ENCODE measurements at places on chromosomes 13 and 19. TPM values are rescaled to one million over a fixed set of nuclear protein-coding genes. Genes with fewer than 3 reads are reported as not detected.

- H3K27ac ChIP-seq: no peak overlapping the region
- H3K4me1 ChIP-seq: no peaks in the 10 kb centered on the region
- H3K36me3 ChIP-seq: no peaks in the 10 kb centered on the region
Observed at GRCh38 chr13:37666036-37666435, 67.5 kb upstream of the POSTN start.

DNA sequence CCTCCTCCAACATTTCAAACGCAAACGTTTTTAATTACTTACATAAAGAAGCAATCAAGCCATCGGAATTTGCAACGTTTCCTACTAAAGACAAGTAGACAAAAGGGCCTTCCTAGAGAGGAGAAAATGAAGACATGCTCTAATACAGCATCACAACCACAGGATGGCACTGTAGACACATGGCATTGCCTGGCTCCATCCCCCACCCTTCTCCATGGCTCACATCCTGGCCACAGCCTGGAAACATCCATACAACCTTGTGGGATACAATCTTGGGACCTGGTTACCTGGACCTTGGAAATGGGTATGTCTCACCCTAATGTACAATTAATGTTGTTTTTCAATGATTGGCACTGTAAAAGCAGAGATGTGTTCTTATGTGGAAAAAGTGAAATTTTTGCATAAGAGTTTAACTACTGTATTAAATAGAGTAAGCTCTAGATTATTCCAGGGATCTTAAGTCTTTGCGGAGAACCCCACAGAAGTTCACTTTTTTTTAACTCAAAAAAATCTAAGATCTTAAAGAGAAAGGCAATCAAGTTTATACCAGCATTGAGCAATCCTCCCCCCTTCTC lies 21.5 kb downstream of the EBPL start:
- no peaks in the 10 kb centered on the region for H3K27me3 ChIP-seq
- H3K36me3 ChIP-seq: peaks cover 22% of the 10 kb centered on the region
- no peaks in the 10 kb centered on the region for H3K4me1 ChIP-seq
- no peak overlapping the region for H3K4me3 ChIP-seq

GRCh38 chr19:36090910-36091695 lies 19.8 kb upstream of the OVOL3 start:
- H3K4me1 ChIP-seq: peaks cover 10% of the 10 kb centered on the region
- H3K4me3 ChIP-seq: no peak overlapping the region
- H3K36me3 ChIP-seq: peaks cover 46% of the 10 kb centered on the region

Gene C19orf85
- not detected for total RNA-seq

Gene SRRM5
- 0.50 TPM for total RNA-seq

Gene APOC1
- total RNA-seq: not detected

All from activated CD4-positive, alpha-beta T cell treated with anti-CD3 and anti-CD28 coated beads, Interleukin-2, amount 10 ng/mL, durations not matched to agents 7 days and 5 days (primary cell).